ENCODE measurements at places on chromosomes 4 and X.

DNA sequence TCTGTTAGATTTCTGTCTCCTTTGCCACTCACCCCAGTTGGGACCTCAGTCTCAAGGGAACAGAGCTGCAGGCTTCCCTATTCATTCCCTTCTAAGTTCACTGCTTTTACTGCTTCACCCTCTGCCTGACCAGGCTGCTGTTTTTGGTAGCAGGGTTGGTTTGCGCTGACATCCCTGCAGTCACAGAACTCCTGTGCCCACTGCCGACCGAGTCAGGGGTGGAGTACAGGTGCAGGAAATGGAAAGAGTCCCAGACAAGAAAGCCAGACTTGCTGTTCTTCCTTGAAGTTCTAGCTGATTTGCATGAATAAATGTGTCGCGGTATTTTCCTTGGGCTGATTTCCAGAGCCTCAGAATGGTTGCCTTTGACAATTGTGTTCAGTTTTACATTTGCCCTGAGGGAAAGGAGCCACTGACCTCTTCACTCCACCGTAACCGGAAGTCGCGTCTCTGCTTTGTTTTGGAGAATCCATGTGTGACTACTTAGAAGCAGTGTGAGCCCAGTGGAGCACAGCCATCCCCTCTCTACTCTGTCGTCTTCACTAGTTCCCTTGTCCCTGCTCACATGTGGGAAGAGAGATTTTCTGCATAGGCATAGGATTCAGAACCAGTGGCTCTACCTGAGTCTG is 84.8 kb downstream of the TNIP2 start:
- no peak overlapping the region for H3K4me3 ChIP-seq
- no peaks in the 10 kb centered on the region for H3K4me1 ChIP-seq

DNA sequence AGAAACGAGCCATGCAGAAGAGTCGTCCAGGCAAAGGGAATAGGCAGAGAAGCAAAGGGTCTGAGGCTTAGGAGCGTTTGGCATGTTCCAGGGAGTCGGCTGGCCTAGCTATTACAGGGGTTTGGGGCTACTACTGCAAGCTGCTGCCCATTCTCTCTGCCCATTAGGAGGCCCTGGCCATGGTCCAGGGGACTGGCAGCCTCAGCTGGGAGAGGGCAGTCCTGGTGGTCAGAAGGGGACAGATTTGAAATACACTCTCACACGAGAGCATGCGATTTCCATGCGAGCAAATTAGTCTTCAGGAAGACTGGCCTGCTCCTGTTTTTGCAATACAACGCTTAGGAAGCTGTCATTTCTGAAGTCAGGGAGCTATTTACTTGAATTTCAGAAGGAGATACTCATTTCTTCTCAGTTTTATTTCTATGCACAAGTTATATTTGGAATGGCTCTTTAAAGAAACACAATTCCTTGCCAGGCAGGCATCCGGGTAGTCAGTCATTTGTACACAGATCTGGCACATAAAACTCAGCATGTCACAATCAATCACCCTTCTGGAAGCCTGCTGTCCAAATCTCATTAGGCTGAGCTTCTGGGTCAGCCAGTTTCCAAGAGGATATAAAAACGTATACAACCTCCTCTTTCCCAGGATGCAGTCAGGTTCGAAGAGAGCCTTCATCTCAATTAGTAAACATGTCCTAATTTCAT is 27.0 kb downstream of the PROM1 start:
- H3K36me3 ChIP-seq: no peaks in the 10 kb centered on the region
- no peak overlapping the region for H3K27ac ChIP-seq
- no peaks in the 10 kb centered on the region for H3K4me1 ChIP-seq

- H3K36me3 ChIP-seq: peaks cover 12% of the 10 kb centered on the region
- H3K27ac ChIP-seq: no peak overlapping the region
- no peaks in the 10 kb centered on the region for H3K4me1 ChIP-seq
- H3K4me3 ChIP-seq: no peak overlapping the region
- no peaks in the 10 kb centered on the region for H3K27me3 ChIP-seq
These were observed 48.1 kb upstream of the CPLX1 start for GRCh38 chr4:874056-874455.

DNA sequence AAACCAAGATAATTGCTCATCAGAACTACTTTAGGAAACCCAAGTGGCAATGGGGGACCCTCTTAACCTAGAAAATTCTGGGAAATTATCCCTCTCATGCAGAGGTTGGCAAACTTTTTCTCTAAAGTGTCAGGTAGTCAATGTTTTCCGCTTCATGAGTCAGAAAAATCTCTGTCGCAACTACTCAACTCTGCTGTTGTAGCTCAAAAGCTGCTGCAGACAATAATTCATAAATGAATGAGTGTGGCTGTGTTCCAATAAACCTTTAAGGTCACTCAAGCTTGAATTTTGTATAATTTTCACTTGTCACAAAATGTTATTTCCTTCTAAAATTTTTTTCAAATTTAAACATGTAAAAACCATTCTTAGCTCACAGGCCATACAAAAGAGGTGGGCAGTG is 193.4 kb upstream of the MID1 start:
- no peak overlapping the region for H3K4me3 ChIP-seq
- H3K4me1 ChIP-seq: no peaks in the 10 kb centered on the region
- no peak overlapping the region for H3K27ac ChIP-seq
- no peaks in the 10 kb centered on the region for H3K27me3 ChIP-seq
- no peak for DNase-seq

GRCh38 chrX:130788786-130789581 is 114.0 kb downstream of the ENOX2 start:
- no peaks in the 10 kb centered on the region for H3K27me3 ChIP-seq
- no peak overlapping the region for H3K27ac ChIP-seq
- H3K4me3 ChIP-seq: no peak overlapping the region

DNA sequence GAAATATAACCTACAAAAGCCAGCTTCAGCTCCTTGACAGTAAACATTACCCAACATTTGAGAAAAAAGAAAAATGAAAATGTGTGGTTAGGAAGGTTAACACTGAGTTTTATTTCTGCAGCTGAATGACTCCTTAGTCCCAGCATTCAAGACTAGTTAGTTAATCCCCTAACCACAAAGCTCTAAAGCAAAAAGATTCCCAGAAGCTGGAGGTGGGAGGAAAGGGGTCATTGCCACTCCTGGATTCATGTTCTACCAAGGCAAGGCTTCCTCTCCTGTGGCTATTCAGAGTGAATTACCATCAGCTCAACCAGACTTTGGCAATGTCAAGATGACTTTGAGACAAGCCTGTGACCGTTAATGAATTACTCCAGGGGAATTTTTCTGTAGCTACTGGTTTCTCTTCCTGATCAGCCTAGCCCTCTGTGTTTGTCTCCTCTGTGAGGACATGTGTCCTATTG is 63.6 kb downstream of the HADH start:
- no peak overlapping the region for H3K4me3 ChIP-seq
- H3K27me3 ChIP-seq: no peaks in the 10 kb centered on the region
- DNase-seq: no peak

DNA sequence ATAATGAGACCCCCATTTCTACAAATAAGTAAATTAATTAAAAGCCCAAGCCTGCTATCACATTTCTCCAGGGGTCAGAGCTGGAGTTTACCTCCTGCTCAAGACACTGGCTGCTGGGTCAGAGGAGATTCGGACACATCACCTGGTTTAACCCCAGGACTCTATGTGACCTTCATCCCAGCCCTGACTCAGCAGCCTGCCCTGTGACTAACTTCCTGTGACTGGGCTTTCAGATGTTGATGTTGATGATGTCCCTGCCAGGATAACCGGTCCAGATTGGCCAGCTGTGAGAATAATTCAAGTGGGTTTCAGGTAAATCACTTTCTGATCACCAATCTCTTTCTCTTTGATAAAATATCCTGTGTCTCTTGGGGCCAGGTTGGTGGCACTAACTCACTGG is 102.4 kb upstream of the MAML3 start:
- H3K36me3 ChIP-seq: no peaks in the 10 kb centered on the region
- no peak overlapping the region for H3K27ac ChIP-seq
- peaks cover 13% of the 10 kb centered on the region for H3K4me1 ChIP-seq
- DNase-seq: peak; percentile 59
- no peaks in the 10 kb centered on the region for H3K27me3 ChIP-seq

DNA sequence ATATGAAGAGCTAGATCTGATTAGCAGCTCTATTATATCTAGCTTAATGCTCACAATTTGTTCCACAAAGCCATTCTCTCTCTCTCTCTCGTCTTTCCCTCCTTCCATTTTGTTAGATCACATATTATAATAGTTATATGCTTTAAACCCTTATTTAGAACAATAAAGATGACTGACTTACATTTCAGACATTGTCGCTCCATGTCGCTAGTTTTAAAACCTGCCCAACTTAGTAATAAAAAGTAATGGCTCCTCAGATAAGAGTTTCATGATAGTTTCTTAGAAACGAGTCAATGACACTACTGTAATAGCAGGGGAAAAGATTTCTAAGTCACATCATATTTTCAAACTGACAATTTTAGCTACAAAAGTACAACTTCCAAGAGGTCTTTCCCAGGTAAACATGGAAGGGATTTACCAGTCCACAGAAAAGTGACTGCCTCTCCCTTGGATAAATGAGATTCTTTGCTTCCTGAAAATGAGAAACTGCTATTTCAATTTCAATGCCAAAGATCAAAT is 38.5 kb upstream of the YTHDC1 start:
- no peak for DNase-seq
- no peak overlapping the region for H3K4me3 ChIP-seq
- H3K4me1 ChIP-seq: peaks cover 2% of the 10 kb centered on the region

DNA sequence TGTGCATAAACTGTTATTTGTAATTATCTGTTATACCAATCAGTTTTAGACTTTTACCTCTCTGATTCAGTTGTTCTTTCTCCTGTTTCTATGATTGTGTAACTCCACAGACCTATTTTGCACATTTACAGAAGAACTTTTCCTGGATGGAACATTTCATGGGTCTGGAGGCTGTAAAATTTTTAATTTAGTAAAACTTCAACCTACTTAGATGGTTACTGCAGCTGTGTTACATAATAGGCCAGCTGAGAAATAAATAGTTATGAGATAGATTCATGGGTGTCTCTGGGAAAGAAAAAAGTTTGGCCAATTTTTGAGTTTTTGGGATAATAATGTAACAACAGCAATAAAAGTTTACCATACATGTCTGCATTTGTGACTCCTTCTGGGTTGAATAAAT is 253.5 kb downstream of the ARHGAP24 start:
- no peaks in the 10 kb centered on the region for H3K27me3 ChIP-seq
- H3K36me3 ChIP-seq: no peaks in the 10 kb centered on the region
- no peak overlapping the region for H3K4me3 ChIP-seq
- H3K27ac ChIP-seq: no peak overlapping the region
- no peak for DNase-seq
- H3K4me1 ChIP-seq: no peaks in the 10 kb centered on the region

- H3K27me3 ChIP-seq: no peaks in the 10 kb centered on the region
- H3K36me3 ChIP-seq: no peaks in the 10 kb centered on the region
- no peak overlapping the region for H3K27ac ChIP-seq
- no peak overlapping the region for H3K4me3 ChIP-seq
- DNase-seq: no peak
These were observed 179.6 kb upstream of the NOCT start for GRCh38 chr4:138835832-138836533.

DNA sequence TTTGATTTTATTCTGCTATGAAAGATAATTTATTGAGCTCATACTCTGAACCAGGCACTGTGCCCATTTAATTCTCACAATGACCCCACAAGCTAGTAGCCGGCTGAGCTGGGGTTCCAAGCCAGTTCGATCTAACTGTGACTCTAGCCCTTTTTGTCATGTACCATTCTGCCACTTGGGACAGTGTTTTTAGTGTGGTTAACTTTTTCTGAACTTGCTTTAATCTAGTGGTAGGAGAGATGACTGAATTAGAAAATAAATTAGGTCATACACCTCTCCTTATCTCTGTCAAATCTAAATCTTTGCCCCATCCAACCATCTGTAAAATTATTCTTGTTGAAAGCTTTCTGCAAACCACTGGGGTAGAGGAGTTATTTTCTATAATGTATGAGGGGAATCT is 136.0 kb downstream of the CBR4 start:
- H3K27me3 ChIP-seq: no peaks in the 10 kb centered on the region
- H3K27ac ChIP-seq: no peak overlapping the region
- H3K4me1 ChIP-seq: no peaks in the 10 kb centered on the region
- DNase-seq: no peak
- no peaks in the 10 kb centered on the region for H3K36me3 ChIP-seq

- H3K27me3 ChIP-seq: no peaks in the 10 kb centered on the region
- no peaks in the 10 kb centered on the region for H3K4me1 ChIP-seq
- no peaks in the 10 kb centered on the region for H3K36me3 ChIP-seq
- no peak overlapping the region for H3K27ac ChIP-seq
- H3K4me3 ChIP-seq: no peak overlapping the region
- DNase-seq: peak; percentile 91
These were observed 31.9 kb downstream of the APLN start for GRCh38 chrX:129622757-129623301.

GRCh38 chrX:118779581-118779980 is 44.0 kb upstream of the ZCCHC12 start:
- H3K36me3 ChIP-seq: no peaks in the 10 kb centered on the region
- no peaks in the 10 kb centered on the region for H3K27me3 ChIP-seq
- no peaks in the 10 kb centered on the region for H3K4me1 ChIP-seq
- no peak overlapping the region for H3K4me3 ChIP-seq

GRCh38 chr4:176306837-176307665 is 12.7 kb upstream of the SPCS3 start:
- no peaks in the 10 kb centered on the region for H3K36me3 ChIP-seq
- no peaks in the 10 kb centered on the region for H3K27me3 ChIP-seq
- peaks cover 7% of the 10 kb centered on the region for H3K4me1 ChIP-seq
- H3K4me3 ChIP-seq: no peak overlapping the region
- DNase-seq: no peak

DNA sequence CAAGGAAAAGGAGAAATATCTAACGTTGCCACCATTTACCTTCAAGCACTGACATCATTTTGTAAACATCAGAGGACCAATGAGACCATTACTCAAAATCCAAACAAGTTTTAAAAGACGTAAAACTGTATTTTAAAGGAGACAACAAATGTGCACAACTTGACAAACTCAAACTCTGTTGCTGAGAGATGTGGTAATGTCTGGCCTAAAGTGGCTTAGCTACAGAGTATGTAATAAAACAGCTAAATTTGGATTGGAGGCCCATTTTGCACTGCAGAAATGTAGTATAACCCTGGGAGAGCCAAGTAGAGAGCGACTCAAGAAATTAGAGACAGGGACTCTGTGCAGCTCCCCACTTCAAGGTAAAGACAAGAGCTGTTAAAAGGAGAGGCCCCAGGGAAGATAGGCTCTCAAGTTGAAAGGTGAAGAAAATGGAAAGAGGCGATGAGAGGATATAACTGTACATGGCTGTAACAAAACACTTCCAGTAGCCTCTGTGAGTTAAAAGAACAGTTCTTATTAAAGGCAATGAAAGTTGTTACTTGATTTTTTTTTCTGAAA is 20.3 kb downstream of the UNC5C start:
- H3K36me3 ChIP-seq: no peaks in the 10 kb centered on the region
- H3K4me3 ChIP-seq: no peak overlapping the region
- H3K27ac ChIP-seq: no peak overlapping the region
- H3K4me1 ChIP-seq: no peaks in the 10 kb centered on the region
- DNase-seq: no peak

DNA sequence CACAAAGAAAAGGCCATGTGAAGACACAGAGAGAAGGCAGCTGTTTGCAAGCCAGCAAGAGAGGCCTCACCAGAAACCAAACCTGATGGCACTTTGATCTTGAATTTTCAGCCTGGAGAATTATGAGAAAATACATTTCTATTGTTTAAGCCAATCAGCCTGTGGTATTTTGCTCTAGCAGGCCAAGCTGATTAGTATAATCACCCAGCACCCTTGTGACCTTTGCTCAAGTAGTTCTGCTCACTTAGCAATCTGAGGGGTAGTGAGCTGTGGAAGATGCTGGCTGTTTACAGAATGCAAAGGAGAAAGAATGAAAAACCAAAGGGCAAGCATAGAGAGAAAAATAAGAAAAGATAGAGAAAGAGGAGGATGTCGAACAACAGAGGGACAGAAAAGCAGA is 396.4 kb upstream of the BOD1L1 start:
- H3K27me3 ChIP-seq: no peaks in the 10 kb centered on the region
- H3K27ac ChIP-seq: no peak overlapping the region
- H3K4me3 ChIP-seq: no peak overlapping the region
- peaks cover 2% of the 10 kb centered on the region for H3K4me1 ChIP-seq

Measured in mesendoderm (in vitro differentiated cells).